AG08396 (cell line): ENCODE measurements at places on chromosomes 12 and 14.

DNA sequence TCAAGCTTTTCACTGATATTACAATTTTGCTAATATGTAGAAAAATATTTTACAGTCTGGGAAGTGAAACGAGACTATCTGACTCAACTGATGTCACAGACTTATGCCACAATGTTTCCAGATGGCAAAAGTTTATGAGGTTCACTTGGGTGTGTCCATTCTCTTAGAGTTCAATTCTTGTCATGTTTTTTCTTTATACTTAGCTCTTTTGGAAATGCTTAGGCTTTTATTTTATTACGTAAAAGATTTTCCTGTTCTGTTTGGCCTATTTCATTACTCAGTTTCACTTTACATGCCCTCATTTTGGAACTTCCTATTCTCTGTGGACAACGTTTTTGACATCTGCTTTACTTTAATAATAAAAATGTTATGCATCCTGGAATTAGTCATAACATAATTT, 2.1 kb upstream of the PDZRN4 start:
- no peak for DNase-seq

DNA sequence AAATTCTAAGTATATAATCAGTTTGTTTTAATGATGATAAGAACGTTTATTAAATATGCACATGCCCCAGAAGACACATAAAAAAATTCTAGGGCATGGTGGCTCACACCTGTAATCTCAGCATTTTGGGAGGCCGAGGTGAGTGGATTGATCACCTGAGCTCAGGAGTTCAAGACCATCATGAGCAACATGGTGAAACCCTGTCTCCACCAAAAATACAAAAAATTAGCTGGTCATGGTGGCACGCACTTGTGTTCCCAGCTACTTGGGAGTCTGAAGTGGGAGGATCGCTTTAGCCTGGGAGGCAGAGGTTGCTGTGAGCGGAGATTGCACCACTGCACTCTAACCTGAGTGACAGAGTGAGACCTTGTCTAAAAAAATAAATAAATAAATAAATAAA, 4.0 kb downstream of the CD69 start:
- no peak for DNase-seq

GRCh38 chr12:20520532-20520931, 152.2 kb downstream of the PDE3A start:
- no peak for DNase-seq

DNA sequence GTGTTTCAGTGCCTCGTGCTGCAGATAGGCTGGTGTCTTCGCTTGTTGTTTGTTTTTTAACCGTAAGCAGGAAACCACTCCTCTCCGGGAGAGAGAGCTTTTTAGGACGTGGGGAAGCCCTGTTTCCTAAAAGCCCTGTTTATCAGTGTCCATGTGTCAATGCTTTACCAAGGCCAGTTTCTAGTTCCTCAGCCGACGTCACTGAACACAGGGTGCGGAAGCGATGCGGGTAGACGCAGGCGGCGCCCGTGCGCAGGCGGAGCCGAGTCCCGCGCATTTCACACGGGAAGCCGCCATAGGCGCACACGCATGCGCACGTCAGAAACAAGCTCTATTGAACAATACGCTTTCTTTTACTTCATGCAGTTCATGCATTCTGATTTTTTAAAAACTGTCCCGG, 79.8 kb downstream of the GLT1D1 start:
- DNase-seq = no peak

DNA sequence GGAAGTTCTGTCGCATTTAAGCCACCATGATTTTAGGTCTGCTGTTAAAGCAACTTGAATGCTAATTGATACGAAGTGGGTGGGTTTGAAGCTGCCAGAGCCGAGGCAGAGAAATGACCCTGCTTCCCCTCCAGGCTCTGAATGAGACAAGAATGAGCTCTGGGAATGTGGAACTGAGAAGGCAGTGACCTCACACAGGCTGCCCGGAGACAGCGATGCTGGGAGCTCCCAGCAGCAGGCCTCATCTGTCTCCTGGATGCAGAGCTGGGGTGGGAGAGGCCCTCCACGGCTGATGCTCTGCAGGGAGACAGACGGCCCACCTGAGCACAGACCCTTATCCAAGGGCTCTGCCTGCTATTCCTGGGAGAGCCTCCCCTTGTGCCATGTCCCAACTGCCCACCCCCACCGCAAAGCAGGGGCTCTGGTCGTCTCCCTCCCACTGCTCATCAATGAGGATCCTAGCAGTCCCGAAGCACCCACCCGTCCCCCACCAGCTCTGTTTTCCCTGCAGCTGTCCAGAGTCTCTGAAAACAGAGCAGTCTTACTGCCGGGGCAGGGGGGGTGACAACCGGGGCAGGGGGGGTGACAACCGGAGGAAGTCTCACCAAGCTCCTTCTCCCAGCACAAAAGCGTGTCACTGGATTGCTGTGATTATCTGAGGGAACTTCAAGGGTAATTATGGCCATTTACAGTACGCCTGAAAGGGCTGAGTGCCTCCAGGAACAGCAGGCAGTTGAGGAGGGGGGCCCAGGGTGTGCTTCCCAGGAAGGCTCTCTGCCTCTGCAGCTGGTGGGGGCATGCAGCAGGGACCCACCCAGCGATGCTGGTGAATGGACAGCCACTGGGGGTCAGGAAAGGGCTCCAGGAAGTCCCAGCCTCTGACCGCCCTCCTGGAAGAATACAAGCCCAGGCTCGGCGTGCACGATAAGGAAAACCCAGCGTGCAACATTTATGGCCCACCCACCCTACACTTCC, 67.8 kb downstream of the CHGA start:
- DNase-seq = no peak

GRCh38 chr12:51913071-51914033, 6.0 kb downstream of the ACVRL1 start:
- DNase-seq = no peak

GRCh38 chr12:58895053-58895452, 25.3 kb downstream of the LRIG3 start:
- no peak for DNase-seq

- DNase-seq = no peak
Measured at GRCh38 chr12:71607494-71608330, 55.9 kb downstream of the ZFC3H1 start.

DNA sequence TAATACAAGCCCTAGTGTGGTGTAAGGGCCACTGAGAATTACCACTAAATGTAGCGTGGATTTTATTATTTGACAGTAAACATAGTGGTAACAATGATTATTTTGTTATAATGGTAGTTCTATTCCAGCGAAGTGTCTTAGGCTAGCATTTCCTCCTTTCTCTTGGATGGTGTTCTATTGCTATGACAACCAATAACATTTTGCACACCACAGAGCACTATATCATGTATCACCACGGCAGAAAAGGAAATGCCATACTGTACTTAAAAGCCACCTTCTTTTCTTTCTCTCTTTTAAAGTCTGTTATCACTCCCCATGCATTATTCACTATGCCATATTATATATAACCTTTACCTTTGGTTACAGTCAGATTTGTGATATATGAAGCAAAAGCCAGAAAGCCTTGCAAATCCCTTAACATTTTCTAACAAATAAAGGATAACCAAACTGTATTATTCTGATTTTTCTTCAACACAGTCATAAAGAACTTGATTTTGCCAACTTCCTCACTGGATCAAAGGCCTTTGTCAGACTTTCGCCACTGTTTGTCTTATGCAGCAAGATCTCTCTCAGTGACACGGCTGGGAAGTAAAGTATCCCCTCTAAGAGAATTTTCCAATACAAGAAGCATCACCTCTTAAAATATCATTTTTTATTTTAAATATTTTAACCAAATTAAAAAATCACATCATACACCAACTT, 195.8 kb downstream of the FOXN3 start:
- DNase-seq = peak; percentile 52

- DNase-seq = no peak
Measured at GRCh38 chr14:94921456-94921855, 151.5 kb upstream of the GSC start.

GRCh38 chr14:93064411-93065271, 51.1 kb downstream of the ITPK1 start:
- DNase-seq = peak; percentile 31

DNA sequence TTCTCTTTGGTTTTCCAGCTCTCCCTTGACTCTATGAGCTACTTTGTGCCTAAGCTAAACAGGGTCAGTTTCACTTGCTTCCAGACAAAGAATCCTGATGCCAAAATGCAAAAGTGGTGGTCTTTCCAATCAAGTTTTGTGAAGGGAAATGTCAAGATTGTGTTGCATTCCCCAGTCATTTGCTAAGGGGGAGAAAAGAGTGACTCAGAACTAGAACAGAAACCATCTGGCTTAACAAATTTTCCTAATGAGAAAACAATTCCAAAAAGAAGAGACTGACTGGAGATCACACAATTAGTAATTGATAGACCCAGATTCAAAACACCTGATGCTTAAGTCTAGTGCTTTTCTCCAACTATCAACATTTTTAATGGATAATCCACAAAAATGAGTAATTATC, 235.1 kb upstream of the DIO2 start:
- DNase-seq = peak; percentile 12

- no peak for DNase-seq
Measured at GRCh38 chr14:93734086-93734822, 54.0 kb downstream of the PRIMA1 start.

DNA sequence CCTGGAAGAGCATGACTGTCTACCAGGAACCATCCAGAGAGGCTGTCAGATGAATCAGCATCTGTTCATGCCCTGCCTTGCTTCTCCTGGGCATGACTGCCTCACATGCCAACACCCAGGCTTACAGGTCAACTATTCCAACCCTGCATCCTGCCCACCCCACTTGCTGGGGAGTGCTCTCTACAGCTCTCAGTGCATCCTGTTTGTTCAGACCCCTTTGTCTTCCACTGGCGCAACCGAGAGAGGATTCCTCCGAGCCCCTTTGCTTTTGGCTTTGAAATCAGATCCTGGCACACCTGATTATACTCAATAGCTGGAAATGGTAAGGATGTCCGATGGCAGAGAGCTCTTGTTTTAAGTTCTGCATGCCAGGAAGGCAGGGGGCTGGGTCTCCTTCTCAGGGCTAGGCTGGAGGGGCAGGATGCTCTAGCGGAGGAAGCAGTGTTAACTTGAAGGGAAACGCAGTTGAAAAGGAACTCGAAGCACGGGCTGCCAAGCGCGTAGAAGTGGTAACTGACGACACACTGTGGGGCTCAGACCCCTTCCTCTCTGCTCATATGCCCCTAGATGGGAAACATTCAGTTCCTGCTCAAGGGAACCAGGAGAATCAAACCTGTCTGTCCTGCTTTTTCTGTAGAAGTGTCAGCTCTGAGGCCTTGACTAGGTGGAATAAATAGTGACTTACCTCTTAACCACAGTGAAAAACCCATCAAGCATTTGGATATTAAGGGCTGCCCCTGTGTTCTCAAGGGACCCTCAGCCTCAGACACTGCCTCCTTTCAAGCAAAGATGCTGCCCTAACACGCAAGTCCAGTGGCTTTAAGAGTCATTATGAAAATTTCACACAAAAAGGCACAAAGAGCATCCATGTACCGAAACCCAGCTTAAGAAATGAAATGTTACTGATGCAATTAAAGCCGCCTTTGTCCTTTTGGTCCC, 297.5 kb downstream of the ZFP36L1 start:
- no peak for DNase-seq

GRCh38 chr12:67626156-67626555, 22.4 kb upstream of the DYRK2 start:
- DNase-seq = no peak

DNA sequence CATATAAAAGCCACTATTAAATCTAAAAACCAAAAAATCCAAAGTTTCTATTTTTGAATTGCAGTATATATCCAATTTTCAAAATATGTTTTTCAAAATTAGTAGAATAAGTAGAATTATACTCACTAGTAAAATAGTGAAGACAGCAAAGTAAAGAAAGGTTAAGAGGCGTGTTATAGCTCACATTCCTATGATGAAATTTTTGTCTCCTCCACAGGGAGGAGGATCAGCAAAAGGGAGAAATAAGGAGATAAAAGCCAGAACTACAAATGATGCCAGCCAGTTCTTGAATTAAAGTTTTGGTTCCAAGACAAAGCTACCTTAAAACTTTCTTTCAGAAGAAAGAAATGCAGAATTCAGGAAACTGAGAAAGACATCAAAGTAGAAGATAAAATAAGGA, 50.0 kb downstream of the C2CD5 start:
- no peak for DNase-seq

GRCh38 chr14:64715628-64716412, 11.6 kb downstream of the PLEKHG3 start:
- DNase-seq = no peak

DNA sequence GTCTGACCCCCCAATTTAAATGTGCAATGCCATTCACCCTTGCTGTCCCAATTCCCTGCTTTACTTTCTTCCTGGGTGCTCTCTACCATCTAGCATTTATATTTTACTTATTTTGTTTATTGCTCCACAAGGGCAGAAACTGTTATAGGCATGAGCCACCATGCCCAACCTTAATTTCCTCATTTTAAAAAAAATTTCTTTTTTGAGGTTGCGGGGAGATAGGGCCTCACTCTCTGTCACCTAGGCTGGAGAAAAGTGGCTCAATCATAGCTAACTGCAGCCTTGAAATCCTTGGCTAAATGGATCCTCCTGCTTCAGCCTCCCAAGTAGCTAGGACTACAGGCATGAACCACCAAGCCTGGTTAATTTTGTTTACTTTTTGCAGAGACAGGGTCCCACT, 13.0 kb downstream of the HPD start:
- no peak for DNase-seq

GRCh38 chr12:122981036-122981471, 573 bp downstream of the ARL6IP4 start:
- no peak for DNase-seq

DNA sequence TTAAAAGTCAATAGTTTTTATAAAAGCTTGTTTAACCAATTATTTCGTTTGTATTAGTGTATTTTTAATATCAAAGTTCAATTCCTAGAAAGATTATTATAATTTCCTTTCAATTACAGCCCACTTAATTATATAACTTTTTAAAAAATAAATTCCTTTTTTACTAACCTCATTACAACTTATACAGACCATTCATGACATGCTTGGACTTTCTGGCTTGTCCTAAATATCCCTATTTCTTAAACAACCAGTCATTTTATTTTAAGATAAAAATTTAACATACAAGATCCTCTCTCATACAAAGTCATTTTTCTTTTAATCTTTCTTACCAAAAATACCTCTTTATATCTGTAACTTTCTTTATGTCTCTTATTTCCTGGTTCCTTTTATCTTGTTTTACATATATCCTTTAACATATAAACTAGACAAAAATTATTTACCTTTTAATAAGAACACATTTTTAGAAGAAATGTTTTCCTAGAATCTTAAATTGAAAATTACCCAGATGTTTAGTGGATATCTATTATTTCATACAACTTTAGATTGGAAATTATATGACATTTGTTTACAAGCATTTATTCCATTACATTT, 10.4 kb upstream of the TMEM263 start:
- no peak for DNase-seq

GRCh38 chr12:48442179-48442847, 30.0 kb upstream of the ANP32D start:
- DNase-seq = no peak

- no peak for DNase-seq
Measured at GRCh38 chr12:119842380-119842779, 34.7 kb downstream of the CIT start.

DNA sequence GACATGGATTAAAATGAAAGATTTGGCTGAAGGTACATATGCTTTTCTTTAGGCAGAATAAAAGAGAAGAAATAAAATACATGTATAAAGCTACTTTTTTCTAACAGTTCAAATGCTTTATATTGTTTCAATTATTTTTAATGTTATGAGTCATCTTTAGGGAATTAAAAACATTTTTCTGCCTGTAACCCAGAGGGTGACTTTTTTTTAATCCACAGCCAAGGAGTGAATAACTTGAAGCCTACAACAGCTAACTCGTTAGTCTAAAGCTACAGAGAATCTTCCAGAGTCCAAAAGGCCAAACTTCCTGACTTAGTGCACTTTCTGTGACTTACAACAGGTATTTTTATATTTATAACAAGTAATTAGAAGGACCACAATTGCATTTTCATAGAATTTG, 151.6 kb downstream of the SEC23A start:
- peak; percentile 26 for DNase-seq

GRCh38 chr12:80226576-80226975, 127.2 kb downstream of the OTOGL start:
- no peak for DNase-seq
